ENCODE measurements at places on chromosomes 6 and 20.

DNA sequence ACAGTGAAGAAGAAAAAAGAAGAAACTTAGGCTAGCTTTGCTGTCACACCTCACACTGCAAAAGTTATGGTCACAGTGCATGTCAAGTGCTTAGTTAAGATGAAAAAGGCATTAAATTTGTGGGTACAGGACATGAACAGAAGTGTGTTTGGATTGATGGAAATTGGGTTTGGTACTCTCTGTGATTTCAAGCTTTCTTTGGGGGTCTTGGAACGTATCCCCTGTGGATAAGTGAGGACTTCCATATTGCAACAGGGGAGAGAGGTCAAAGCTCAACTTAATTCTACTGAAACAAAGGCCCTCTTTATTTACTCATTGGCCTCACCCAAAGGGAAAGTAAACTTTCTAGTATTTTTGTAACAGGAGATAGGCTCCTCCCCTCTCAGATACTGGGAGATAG, 138.3 kb upstream of the FUT9 start:
- no peak for DNase-seq

DNA sequence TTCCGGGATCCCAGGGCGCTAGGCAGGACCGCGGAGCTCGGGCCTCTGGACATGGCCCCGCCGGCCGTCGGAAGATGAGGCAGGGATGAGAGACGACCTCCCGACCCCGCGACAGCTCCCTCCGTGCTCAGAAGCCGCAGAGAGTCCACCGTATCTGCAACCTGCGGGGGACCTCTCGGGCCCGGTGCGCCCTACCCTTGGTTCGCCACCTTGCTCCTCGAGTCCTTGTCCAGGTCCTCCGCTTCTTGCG, 301 bp downstream of the PPP1R3D start:
- no peak for DNase-seq

DNA sequence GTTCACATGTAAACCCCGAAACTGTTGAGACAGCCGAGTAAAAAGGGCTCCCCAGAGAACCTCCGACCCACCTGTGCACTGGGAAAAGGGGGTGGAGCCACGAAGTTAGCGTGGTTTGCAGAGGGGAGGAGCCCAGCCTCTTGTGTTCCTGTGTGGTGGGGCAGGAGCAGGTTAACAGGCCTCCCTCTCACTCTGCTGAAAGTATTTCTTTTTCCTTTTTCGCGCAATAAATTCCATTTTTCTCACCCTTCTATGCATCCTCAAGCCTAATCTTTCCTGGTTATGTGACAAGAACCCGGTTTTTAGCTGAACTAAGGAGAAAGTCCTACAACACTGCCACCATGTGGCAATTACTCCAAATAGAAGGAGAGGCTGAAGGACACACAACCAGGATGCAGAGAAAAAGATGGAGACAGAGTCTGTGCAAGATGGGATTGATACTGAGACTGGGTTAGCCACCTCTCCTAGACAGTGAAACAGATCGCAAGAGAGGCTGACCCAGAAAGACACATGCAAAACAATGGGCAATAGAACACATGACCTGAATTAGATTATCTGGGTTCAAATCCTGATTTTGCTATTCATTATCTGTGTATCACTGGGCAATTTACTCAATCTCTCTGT, 168.7 kb upstream of the PRSS16 start:
- no peak for DNase-seq

DNA sequence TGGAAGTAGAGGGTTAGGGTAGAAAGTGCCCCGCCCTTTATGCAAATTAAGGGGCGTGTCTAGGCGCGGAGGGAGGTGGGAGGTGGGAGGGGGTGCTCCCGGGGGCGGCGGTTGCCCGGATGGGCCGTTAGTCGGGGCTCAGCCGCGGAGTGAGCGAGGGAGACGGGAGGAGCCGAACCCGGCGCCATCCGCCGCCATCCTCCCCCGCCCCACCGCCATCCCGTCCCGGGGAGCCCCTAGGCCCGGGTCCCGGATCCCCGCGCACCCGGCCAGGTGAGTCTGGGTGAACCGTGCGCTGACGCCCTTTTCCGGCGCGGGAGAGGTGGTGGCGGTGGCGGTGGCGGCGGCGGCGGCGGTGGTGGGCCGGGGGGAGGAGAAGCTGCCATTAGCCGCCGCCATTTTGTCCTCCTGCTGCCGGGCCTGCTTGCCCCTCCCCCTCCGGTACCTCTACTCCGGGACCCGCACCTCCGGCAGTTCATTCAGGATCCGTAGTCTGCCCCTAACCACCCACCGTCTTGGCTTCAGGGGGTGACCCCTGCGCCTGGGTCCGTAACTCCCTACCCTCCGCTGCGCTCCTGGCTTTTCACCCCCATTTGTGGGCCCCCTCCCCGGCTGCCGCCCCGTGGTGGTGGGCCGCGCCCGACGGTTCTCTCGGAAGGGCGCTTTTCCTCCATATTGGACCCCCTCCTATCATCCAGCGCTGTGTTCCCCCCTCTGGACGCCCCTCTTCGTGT, at the start of gene PRRC2A:
Gene PRRC2A, plus strand, starts transcription at position 130 of the 734 bp plus-strand sequence. CDS start 2,075 bp downstream, outside the sequence.
- DNase-seq, result peak; percentile 94

DNA sequence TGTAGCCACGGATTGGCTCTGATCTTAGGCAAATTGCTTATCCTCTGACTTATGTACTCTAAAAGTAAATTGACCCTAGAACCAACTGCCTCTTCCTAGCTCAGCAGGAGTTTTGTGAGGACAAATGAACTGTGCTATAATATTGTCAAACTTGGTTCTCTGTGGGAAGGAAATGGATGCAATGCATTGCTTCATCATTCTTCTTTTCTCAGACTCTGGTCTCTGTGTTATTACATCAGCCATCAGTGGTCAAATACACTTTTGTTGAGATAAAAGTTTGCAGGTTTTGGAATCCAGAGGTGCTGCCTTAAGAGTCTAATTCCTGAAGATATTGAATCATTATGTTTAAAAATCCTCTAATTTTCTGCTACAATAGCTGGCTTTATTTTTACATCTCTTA, 64.9 kb downstream of the SLC24A3 start:
- DNase-seq, result no peak

GRCh38 chr6:92468066-92468465, 951.3 kb downstream of the EPHA7 start:
- no peak for DNase-seq

- DNase-seq, result no peak
Measured at GRCh38 chr6:111601886-111602285, 3.8 kb downstream of the TRAF3IP2 start.

DNA sequence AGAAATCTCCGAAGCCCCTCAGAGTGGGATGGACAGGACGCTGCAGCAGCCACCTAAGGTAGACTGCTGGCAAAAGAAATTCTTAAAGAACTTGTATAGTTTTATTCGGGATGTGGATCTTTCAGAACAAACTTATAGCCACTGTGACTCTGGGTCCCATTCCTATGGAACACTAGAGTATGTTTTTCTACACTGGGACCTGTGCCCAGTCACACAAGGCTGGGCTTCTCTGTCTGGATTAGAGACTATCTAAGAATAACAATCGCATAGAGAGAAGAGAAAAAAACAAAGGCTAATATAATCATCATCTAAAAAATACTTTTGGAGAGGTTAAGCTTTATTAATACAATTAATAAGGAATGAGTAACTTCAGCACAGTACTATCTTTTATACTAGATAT, 28.9 kb downstream of the RMND1 start:
- no peak for DNase-seq

- no peak for DNase-seq
Measured at GRCh38 chr6:14775528-14775927, 470.3 kb upstream of the JARID2 start.
